AG04450 (cell line): ENCODE measurements at places on chromosomes 3 and 15.
A peak's percentile ranks its signal among the peaks of the same experiment; 100 is the strongest.

DNA sequence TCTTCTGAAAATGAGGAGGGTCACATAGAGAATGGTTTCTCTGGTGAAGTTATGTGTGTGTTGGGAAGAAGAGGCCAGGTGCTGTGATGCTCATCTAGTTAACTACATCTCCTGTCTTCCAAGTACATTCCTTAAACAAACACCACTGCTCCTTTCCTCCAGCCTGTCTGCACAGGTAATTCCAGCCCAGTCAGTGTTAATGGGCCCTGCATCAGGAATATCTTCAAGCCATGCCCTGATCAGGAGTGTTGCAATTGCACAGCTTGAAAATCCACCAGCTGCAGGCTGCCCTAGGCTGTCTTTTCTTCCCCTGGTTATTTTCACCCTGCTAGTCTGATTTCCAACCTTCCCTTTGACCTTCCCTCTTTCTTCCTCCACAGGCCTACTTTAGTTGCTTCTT, 41.9 kb upstream of the LMOD3 start:
- no peak for DNase-seq

DNA sequence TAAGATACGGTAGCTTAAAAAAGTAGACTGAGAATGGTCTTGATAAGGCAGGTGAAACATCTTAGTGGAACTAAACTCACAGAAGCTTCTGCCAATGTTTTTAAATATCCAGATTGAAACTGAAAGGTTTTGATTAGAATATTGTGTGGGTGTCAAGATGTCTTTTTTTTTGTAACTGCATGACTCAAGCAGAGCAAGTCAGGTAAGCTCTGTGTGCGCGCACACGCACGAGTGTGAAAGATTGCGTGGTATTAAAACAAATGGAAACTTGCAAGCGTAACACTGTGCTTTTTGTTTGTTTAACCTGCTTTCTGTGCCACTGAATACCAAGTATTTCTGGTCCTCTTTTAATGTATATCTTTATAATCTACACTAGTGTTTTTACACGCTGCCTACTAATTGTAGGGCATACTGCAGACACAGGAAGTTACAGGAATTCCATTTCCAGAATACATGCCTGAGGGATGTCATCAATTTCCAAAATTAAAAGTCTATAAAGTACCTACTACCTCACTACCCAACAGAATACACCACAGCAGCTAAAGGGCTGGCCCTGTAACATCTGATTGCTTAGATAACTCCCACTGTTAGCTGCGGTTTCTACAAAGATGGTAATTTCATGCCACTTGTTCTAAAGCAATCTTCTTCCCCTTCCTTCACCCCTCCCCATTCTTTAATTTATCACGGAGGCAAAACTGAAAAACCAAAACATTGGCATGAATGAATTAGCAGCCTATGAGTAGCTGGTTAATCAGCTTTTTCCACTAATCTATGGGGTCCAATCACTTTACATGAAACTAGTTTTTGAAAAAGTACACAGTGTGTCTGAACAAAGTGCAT, 472.8 kb downstream of the SHQ1 start:
- no peak for DNase-seq

DNA sequence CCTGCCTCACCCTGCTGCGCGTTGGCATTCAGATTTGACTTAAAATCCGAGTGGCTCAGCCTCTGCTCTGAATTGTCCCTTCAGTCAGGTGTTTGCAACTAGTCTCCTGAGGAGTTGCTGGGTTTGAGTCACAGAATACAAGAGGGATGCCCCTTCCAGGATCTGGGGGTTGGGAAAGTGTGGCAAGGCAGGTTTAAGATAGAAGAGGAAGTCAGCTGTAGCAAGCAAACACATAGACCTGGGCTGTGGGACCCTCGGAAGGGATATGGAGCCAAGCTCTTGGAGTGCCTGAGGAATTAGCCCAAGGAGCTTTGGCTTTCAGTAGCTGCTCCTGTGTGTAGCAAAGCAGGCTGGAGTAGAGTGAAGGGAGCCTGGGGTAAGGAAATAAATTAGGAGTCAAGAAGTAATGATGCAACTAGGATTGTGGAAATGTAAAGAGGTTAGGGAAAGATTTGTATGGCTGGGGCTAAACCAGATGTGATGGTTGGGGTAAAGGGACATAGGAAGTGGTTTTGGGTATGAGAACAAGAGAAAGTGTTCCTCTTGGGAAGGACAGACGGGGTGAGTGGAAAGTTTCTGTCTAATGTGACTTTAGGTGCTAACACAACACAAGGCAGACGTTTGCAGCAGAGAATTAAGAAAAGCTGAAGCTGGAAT, 41.2 kb downstream of the RAB7A start:
- DNase-seq: no peak

- DNase-seq: no peak
These were observed 41.5 kb downstream of the SAXO2 start for GRCh38 chr15:82303956-82304777.

GRCh38 chr3:138046955-138047354, 37.0 kb downstream of the CLDN18 start:
- no peak for DNase-seq

DNA sequence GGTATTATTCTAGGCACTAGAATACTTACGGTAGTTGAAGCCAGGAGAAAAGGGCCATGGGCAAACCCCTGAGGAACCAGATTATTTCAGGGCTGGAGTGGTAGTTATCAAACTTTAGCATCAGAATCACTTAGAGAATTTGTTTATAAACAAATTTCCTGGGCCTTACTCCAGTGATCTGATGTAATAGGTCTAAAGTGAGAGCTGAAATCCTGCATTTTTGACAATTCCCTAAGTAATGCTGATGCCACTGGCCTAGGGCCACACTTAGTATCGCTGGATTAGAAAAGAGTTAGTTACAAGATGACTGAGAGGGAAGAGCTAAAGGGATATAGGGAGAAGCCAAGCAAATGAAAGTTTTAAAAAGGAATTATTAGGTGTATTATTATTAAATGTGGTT, 412.5 kb upstream of the THRB start:
- no peak for DNase-seq

DNA sequence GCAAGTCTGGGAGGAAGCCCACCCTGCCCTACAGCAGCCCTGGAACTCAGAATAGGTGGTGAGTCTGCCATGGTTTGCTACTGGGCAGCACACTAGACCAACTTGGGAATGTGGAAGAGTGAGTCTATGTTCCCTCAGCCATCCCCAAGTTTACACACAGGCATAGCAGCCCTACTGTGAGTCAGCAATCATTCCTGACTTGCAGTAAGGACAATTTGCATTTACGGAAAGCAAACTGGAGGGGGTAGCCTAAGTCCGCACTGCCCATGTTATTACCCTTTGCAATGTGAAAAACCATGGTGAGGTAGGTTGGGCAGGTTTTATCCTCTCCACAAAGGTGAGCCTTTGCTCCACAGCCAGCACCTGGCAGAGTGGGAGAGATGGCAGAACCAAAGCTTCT, 4.6 kb downstream of the TCTA start:
- no peak for DNase-seq

DNA sequence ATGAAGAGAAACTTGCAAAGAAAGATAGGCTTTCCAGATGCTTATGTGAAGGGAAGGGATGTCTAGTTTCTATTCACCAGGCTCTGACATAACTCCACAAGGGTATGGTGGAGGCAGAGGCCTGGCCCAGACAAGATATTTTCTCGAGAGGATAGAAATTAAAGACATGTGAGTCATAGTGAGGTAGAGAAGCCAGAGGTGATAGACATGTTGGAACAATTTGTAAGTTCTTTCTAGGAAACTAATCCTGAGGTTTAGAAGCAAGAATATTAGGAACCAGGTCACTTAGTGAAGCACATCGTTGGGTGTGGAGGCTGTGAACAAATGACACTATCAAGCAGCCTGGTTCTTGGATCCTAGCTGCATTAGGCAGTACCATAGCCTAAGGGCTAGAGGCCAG, 176.9 kb downstream of the BBX start:
- DNase-seq: no peak

DNA sequence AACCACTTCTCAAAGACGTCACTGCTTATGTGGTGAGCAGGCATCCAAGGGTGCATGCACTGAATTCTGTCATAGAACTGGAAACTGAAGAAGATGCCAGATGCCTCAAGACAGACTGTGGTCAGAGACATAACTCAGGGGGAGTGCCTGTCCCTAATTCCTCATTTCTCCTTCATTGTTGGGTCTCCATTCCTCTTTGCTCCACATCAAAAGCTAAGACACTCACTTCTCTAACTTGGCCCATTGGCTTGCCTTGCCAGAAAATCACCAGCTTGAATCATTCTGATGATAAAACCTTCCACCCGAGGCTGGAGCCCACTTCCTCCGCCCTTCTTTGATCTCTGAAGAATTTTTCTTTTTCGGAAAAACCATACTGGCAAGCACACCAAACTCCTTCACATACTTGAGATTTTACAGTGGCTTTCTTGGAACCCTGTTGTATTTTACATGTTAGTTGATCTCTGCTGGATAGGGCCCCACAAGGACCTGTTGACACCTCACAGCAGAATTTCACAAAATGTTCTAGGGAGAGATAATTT, 69.9 kb downstream of the COL8A1 start:
- DNase-seq: no peak

- no peak for DNase-seq
These were observed 26.4 kb downstream of the ARMC8 start for GRCh38 chr3:138213398-138214085.

- DNase-seq: no peak
These were observed 16.8 kb upstream of the PLA2G4E start for GRCh38 chr15:42037656-42038055.

GRCh38 chr3:11878837-11879236, 32.2 kb upstream of the TAMM41 start:
- DNase-seq: no peak

- no peak for DNase-seq
These were observed 230.2 kb upstream of the HES1 start for GRCh38 chr3:193905541-193906396.

DNA sequence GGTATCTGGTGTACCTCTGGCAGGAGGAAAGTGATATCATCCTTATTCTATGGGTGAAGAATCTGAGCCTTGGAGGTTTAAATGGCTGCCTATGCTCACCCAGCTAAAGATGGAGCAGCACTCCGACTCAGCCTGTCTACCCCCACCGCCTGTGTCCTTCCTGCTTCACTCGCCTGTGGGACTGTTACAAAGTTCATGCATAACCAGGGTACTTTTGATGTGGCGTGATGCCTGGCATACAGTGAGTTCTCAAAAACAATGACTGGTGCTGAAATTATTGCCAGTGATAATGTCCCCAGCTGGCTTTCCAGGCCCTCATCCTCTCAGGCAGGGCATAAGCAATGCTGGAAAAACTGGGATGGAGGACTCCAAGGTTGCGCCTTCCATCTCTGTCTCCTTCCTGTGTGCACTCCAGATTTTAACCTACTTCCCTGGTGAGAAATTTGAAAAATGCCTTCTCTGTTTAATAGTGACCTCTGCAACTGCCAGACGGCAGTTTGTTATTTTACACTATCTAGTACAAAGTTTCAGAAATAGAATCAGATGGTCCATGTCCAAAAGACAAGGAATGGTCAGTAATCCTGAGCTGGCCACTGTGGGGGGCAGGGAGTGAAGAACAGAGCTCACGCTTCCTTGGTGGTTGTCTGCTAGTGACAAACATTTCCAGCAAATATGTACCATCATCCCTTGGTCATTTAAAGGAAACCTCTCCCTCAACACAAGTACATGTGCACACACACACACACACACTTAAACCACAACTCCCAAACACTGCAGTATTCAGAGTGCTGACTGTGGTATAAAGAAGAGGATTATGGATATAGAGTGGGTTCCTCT, 86.5 kb upstream of the NMNAT3 start:
- no peak for DNase-seq

- DNase-seq: no peak
These were observed 320.5 kb downstream of the ZIC1 start for GRCh38 chr3:147729641-147730040.

DNA sequence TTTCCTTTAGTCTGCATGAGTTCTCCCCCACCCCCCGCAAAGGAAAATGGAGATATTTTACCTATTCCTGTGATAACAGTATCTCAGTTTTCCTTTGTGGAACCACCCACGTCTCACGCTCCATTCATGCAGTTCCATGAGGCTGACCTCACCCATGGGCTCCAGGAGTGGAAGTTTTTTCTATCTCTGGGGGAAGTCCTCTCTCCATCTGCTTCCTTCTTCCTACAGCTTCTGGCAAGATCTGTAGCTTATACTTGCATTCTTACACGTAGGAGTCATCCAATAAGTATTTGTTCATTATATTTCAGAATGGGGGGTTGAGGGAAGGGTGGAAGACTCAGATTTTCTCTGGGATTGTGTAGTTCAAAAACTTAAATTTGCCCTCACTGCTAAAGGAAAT, 5.8 kb upstream of the GLCE start:
- DNase-seq: peak; percentile 71

- DNase-seq: no peak
These were observed 492 bp downstream of the TMCC1 start for GRCh38 chr3:129892857-129893580.

DNA sequence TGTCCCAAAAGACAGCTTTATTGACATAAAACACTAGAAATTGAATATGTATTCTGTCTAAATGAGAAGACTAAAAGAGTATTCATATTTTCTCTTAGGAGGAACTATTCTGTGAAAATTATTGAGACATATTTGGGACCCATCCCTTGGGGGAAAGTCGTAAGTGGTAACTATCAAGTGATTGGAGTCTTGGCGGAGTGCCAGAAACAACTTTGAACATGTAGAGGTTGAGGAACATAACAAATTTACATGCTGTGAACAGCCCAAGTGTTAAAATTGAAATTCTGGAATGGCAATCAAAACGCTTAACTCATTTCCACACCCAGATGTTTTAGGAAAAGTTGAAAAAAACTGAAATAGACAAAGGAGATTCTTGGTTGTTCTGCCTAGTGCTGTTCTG, 1034.6 kb downstream of the NSUN3 start:
- DNase-seq: no peak

DNA sequence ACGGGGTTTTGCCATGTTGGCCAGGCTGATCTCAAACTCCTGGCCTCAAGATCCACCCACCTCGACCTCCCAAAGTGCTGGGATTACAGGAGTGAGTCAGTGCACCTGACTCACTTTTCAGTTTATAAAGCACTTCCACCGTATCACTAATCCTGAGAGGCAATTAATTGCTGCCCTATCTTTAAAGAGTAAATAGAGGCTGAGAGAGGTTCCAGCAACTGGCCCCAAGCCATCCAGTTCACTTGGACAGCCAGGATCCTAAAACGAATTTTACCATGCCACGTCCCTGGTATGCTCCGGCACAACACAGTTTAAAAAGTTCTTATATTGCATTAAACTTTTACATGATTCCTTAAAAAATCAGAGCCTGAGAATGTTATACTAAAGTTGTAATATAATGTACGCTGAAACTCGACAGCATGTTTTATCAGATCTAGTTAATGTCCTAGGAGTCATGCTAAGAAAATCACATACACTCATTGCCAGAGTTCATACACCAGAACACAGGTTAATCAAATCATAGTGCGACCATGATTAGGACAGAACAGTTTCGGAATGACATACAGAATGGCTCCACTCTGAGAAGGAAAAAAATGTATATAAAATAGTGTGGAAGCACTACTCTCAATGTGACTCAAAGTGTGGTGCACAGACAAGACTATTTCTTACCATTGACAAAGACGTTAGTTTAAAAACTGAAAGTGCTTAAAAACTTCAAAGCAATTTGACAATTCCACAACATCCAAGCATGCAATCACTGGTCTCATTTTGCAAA, 125.4 kb downstream of the ULK4 start:
- no peak for DNase-seq
